ENCODE measurements at places on chromosomes 1 and 21.
A peak's percentile ranks its signal among the peaks of the same experiment; 100 is the strongest.

- DNase-seq, result no peak
These were observed 33.5 kb upstream of the CCDC27 start for GRCh38 chr1:3718764-3719163.

DNA sequence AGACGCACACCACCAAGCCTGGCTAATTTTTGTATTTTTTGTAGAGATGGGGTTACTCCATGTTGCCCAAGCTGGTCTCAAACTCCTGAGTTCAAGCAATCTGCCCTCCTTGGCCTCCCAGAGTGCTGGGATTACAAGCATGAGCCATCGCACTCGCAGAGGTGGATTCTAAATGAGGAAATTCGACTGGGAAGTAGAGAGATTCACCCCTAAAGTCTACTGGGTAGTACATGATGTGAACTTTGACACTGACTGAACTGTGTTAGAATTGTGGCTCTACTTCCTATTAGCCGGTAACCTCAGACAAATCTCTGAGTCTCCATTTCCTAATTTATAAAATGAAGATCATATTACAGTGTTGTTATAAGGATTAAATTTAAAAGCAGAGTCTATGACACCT lies 276.0 kb upstream of the NR5A2 start:
- no peak for DNase-seq

DNA sequence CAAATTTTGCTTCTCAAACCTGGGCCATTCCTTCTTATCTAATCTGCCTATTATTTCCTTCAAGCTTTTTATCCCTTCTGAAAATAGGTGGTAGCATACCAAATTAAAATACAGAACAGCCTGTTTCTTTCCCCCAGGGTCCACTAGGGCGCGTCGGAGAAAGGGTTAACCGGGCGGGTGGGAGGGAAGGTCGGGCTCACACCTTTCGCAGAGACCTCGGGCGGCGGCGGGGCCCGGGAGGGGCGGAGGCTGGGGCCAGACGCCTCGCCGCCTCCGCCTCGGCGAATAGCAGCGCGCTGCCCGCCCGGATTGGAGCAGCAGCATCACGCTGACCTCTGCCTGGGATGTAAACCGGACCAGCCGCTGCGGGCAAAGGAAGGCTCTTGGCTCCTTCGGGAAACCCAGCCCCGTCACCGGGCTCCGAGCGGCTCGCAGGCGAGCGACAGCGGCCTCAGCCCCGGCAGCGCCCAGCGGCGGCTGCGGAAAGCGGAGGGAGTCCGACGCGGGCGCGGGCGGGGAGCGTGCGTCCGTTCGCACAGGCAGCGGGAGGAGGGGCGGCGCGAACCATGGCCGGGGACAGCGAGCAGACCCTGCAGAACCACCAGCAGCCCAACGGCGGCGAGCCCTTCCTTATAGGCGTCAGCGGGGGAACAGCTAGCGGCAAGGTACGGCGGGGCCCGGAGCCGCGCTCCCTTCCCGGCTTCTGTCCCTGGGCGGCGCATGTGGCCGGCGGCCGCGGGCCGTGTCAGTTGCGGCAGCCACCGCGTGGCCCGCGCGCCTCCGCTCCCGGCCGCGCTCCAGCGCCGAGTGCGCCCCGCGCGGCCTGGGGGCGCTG lies at the start of gene UCK2:
UCK2 (plus strand) TSS at position 347 of the 835 bp plus-strand sequence; CDS start at position 567, 220 bp downstream.
- DNase-seq, result peak; percentile 81

DNA sequence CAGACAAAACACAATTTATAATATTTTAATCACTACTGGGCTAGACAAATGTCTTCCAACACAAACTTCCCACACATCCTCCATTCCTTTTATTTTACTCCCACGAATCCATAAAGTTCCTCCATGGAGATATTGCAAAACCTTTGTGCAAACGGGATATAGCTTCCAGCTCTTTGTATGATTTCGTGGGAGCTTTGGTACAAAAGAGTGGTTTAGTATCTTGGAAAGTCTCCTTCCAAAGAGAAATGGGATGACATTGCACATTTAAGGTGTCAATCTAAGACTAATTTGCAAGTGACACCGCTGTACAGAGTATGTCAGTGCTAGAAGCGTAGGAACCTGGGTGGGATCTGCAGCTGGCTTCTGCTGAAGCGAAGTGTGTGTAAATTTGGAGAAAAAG lies 455.2 kb upstream of the RUNX1 start:
- no peak for DNase-seq

DNA sequence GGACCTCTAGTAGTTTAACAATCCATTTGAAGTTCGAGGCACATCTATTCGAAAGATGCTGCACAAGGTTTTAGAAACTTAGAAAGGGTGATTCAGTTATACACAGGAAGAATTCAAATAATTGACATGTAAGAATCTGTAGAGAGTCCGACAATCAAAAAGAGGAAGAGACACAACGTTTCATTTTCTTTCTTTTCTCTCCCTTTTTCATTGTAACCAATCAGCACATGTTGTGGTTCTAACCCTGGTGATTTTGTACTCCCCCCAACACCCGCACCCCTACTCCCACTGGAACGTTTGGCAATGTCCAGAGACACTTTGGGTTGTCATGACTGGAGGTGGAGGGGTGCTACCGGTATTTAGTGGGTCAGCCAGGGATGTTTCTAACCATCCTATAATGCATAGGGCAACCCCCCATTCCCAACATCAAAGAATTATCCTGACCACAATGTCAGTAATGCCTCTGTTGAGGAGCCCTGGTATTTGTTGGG lies 4.9 kb downstream of the TGFB2 start:
- no peak for DNase-seq

DNA sequence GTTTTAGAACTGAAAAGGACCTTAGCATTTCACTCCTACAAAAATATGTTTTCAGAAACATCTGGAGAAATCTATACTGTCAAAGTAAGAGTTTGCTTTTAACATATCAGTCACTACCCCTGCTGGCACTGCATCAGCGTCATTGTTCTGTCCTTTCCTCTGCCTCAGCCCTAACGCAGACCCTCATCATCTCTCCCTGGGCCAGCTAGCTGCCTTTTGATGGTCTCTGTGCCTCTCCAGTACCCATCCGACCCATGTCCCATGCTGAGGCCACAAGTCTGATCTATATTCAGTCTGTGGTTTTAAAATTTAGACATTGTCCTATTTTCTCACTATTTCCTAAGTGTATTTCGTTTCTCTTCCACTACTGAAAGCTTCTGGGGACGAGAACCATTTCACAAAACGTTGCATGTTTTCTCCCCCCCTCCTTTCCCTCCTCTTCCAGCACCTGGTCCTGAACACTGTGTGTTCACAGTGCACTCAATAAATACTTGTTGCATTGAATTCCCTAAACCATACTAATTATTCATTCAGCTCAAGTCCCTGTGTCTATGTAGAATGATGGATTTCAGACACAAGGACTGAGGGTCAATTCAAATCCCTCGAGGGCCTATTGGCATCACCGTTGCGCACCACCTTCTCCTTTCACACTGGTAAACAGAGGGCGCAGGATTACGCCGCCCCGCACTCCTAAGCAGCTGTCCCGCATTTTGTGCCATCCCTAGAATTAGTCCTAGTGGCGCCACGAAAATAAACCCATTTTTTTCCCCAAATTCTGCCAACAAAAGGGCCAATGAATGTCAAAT lies 53.4 kb downstream of the CD2 start:
- DNase-seq, result no peak

- DNase-seq, result no peak
These were observed 29.1 kb upstream of the IRF2BP2 start for GRCh38 chr1:234638832-234639799.

DNA sequence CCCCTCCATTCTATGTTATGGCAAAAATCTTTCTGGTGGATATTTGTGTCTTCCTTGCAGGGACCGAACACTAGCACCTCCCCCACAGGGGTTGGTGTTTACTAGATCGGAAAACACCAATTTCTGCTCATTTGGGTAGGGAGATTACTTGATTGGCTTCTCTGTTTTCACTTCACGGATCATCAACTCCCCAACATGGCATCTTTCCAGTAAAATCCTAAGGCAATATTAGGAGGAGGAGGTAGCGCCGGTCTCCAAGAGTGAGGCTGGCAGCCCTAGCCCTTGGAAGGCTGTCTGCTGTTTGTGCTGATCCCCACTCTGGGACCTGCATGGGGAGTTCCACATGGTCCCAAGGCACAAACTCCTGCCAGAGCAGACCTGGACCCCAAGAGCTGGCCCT lies 12.2 kb downstream of the VASH2 start:
- no peak for DNase-seq

DNA sequence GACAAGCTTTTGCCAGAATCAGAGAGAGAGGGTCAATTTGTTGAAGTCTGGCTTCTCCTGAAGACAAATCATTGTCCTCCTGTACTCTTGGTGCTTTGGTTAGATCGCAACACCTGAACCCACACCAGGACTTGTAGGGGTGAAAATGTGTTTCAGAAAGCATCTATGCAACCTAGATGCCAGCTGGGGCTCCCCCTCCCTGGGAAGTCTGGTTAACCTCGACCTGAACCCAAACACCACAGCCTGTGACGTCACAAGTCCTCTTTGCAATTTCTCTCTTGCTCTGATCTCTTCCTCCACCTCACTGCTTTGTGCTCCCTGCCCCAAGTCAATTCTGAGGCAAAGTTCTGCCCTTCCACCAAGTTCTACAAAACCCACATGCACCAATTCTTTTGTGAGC lies 42.8 kb upstream of the USP24 start:
- no peak for DNase-seq

DNA sequence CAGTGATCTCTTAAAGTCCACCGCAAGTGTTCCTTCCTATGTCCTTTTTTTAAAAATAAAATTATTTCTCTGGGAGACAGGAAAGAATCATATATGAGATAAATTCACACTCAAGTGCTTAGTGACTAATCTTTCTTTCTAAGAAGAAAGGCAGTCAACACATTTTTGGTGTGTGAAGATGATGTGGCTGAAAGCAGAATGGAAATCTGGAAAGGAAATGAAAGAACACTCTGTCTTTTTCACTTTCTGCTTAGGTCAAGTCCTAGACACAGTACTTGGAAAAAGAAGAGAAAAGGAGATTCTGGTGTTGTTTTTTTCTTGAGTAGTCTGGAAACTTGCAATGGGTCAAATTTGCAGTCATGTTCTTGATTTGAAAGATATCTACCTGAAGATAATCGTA lies 45.5 kb upstream of the PRRX1 start:
- peak; percentile 37 for DNase-seq

DNA sequence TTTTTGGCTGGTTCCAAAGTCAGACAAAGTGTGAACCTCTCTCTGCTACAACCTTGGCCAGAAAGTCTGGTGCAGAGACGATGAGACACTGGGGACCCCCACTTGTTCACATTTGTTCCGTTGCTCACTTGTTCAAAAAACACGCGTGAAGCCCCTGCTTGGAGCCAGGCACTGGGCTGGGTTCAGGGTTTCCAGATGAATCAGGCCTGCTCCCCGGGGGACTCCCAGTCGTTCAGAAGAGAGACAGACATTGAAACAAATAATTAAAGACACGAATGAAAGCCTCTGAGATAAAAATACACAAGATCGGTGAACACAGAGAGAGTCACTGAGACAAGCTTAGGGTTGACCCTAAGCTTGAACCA lies 101.5 kb upstream of the RUNX3 start:
- peak; percentile 46 for DNase-seq

DNA sequence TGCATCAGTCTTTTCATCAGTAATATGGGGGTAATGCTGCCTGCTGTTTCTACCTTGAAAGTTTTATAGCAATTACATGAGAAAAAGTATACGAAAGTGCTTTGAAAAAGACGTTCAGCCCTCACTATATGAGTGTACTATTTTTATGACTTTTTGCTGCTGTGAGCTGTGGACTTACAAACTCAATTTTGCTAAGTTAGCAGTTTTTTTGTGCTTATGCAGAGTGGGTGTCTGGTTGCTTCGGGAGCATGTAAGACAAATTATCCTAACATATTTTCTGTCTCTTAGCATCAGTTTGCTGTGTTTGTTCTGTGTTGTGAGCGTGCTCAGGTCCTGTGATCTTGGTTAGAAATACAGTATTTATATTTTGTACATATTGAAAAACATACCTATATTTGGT lies 109.7 kb downstream of the CACNA1E start:
- no peak for DNase-seq

DNA sequence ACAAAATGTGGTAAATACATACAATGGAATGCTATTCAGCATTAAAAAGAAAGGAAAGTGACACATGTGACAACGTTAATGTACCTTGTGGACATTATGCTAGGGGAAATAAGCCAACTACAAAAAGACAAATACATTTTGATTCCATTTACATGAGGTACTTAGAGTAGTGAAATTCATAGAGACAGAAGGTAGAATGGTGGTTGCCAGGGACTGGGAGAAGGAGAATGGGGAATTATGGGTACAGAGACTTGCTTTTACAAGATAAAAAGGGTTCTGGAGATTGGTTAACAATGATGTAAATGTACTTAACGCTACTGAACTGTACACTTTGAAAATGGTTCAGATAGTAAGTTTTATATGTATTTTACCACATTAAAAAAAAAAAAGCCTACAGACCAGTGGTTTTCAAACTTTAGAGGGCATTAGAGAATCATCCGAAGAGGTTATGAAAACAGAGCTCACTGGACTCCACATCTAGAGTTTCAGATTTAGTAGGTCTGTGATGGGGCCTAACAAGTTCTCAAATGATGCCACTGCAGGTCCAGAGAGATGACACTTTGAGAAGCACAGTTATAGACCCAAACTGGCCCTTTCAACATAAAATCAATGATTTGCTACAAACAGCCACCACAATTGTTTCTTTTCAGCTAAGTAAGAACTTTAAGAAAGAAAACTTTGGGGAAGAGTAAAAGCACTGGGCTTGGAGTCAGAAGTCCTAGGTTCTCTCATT lies 9.6 kb upstream of the ADCY10 start:
- DNase-seq, result no peak

DNA sequence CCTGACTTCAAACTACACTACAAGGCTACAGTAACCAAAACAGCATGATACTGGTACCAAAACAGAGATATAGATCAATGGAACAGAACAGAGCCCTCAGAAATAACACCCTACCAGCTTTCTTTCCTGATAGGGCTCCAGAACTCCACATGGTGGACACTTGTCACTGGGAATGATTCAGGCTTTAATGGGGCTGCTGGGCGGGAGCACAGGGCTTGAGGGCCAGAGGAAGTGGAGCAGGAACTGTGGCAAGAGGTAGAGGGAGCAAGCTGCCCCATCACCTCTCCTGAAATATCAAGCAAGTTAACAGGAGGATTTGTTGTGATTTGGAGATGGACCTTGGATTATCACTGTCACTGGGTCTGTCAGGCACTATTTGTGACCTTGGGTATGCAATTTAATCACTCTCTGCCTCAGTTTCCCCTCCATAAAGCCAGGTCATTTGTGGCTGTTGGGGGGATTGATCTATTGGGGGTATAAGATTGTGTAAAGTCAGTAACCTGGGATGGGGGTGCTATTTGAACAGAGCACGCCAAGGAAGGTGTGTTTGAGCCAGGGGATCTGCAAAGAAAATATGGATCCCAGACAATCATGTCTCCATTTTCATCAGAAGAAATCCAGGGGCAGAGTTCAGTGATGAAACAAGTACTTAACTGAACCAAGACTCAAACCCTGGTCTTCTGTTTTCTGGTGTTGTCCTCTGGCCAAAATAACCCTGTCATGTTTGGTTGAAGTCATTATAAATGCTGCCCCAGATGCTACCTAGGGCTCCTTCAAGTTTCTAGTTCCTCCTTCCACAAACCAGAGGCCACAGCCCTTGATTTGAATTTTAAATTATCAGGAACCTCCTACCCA lies 25.2 kb downstream of the ETS2 start:
- no peak for DNase-seq

- peak; percentile 77 for DNase-seq
These were observed 19.4 kb downstream of the RRP15 start for GRCh38 chr1:218304281-218305039.

All from fibroblast of skin of back (primary cell).